Caki2 (cell line): ENCODE measurements at places on chromosomes 6 and 20. TPM values are rescaled to one million over a fixed set of nuclear protein-coding genes. Genes with fewer than 3 reads are reported as not detected.

Gene IP6K3
- 0.07 and 0.12 TPM in 2 replicates for total RNA-seq

Gene BTN1A1
- 0.47 TPM in 1 of 2 replicates, not detected in the other for total RNA-seq

Gene RIPPLY2
- not detected in 2 replicates for total RNA-seq

Gene PARD6B
- total RNA-seq: 58.6 and 82.5 TPM in 2 replicates

GRCh38 chr20:55934146-55934545 is 71.2 kb downstream of the CBLN4 start:
- no peak for DNase-seq

- no peak for DNase-seq
Measured at GRCh38 chr6:124956018-124956417, 6.2 kb upstream of the RNF217 start.

DNA sequence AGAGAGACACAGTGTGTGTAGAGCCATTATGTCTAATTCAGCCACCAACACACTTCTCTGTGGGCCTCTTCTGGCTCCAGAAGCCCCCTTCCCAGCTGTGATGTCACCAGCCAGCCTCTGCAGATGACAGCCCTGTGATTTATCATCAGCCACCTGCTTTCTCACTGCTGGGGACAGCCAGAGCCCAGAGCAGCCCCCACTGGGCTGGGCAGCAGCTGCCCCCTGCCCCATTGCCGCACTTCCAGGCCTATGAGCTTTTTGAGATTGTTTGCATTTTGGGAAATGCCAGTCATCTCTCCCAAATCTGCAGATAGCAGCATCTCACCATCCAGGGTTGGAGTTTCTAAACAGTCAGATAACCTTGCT is 21.9 kb upstream of the STX16 start:
- DNase-seq: no peak

DNA sequence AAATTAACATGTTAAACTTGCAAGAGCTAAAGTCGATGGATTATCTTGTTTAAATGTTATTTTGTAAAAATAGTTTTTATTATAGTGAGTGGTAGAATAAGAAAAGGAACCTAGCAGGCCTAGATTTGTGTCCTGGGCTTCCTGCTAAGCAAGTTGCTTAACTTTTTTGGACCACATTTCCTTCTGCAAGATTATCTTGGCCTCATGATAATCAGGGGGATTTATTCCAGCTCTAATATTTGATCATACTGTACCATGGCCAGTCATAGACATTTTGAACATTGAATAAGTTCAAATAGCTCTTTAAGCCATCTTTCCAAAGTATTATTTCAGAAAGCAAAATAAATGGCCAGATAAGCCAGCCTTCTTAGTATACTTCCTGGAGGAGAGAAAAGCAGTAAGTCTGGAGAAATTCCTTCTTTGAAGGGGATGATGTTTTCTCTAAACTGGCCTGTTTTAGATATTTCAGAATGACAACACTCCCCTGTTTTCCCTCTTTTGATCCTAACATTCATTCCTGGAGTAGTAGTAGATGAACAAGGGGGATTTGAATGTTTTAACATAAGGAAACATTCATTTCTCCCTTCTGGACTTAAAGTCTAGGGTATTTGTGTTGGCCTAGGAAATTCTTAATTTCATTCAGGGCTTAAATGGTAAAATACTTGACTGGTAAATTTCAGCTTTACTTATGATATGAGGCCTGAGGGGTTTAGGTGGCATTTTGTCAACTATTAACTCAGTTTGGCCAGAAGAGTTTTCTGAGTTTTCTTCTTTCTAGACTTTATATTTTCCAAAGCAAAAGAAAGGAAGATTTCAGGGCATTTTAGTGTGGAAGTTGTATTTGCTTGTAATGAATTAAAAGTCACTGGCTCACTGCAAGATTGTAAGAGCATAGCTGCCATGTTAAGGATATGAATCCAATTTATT is 108.8 kb upstream of the SCGN start:
- DNase-seq: no peak

DNA sequence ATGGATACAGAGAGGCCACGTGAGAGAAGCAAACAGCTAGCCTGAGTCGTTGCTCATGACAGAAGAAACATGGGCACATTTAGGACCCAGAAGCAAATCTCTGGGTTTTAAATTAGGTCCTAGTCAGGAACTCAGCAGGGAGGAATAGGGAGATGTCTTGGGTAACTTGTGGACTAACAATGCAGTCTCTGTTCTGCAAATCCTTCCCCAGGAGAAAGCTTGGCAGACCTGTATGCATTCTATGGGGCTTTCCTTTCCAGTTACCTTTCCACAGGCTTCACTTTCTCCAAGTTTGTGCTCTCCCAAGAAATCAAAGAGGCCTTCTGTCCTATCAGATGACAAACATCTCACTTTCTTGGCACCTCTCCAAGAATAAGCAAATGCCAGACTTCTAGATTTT is 47.2 kb upstream of the PLCB4 start:
- DNase-seq: peak; percentile 40

- DNase-seq: no peak
Measured at GRCh38 chr6:157260735-157261410, 62.4 kb downstream of the TMEM242 start.

- DNase-seq: no peak
Measured at GRCh38 chr6:78222226-78222625, 569.4 kb downstream of the MEI4 start.

DNA sequence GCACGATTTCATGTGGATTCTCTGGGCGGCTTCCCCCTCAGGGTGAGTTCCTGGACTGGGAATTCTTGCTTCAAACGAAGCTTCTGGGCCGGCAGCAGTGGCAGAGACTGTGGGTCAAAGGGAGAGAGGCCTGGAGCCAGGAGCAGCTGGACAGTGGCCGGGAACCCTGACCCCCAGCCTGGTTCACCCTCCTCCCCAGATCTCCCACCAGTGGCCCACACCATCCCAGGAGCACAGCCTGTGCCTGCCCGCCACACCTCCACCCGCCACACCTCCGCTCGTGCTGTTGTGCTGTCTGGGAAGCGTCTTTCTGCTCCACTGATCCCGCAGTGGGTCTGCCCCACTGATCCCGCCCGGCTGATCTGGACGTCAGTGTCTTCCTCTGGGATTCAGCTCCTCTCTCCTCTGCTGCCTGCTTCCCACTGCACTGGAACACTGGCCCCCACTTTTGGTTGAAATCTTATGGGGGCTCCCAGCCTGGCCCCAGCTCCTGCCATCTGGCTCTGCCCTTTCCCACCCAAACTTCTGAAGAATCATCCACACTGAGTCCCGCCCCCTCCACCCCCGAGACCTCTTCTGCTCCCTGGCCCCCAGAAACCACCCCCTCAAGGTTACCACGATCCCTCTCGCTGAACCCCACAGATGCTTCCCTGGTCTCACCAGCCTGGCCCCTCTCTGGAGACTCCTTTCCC is 9.8 kb downstream of the ZBP1 start:
- DNase-seq: no peak

GRCh38 chr20:2596673-2597279 is 55.7 kb upstream of the NOP56 start:
- DNase-seq: no peak

- DNase-seq: no peak
Measured at GRCh38 chr6:3715285-3715684, 36.2 kb downstream of the PXDC1 start.

DNA sequence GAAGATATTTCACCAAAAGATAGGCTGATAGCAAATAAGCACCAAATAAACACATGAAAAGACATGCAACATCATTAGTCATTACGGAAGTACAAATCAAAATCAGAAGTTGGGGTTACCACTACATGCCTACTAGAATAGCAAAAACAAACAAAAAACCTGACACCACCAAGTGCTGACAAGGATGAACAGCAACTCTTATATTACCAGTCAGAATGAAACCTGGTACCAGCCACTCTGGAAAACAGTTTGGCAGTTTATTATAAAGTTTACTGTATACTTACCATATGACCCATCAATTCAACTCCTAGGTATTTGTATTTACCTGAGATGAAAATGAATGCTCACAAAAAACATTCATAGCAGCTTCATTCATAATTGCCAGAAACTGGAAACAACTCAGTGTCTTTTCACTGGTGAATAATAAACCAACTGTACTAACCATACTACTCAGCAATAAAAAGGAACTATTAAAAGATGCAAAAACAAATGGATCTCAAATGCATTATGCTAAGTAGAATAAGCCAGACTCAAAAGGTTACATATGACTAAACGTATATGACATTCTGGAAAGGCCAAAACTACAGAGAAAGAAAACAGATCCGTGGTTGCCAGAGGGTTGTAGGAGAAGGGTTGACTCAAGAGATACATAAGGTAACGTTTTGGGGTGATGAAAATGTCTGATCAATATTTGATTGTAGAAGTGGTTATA is 33.0 kb downstream of the NUP153 start:
- DNase-seq: no peak

- DNase-seq: no peak
Measured at GRCh38 chr6:72890233-72890632, 268.4 kb downstream of the KCNQ5 start.

DNA sequence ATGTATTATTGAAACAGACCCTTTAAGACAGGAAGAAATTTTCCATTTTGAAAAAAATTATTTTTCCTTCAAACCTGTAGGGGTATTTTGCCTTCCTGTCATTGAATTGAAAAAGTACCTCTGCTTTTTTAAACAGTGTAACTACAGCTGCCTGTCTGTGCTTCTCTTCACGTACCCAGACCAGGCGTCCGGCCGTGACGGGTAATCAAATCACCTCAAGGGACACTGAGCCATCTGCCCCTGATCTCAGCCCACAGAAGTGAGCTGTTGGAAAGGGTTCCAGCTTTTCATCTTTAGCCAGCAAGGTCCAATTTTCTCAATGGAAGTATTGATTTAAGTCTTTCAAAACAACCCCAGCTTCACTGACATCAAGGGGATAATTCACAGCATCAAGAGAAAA is 58.0 kb downstream of the SLC35D3 start:
- no peak for DNase-seq
